ENCODE measurements at places on chromosomes 12 and 14.

DNA sequence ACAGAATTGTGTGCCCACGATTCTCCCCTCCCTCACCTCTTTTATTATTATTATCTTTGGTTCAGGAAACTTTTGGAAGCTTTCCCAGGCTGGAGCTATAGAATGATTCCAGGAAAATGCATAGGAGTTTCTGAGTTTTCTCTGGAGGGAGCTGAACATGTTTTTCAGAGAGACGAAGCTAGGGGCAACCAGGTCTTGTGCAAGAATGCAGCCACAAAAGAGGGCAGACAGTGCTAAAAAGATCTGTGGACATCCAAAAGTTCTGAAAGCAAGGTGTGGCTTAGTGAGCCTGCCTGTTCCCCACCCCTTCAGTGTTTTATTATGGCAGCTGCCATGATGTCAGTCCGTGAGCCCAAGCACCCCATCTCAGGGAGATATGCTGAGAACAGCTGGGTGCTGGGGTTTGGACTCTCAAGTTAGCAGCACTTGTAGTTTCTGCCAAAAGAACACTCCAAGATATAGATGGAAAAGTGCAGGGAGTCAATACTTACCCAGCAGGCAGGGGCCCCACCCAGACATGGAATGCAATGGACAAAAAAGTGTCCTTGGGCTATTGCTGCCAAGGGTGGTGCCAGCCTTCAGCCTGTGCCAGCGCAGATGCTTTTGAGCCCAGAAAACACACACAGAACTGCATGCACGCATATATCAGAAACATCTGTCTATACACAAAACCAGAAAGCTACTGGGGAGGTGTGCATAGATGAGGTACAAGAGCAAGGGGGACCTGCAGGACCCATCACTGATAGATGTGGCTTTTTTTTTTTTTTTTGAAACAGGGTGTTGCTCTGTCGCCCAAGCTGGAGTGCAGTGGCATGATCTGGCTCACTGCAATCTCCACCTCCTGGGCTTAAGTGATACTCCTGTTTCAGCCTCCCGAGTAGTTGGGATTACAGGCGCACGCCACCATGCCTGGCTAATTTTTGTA is 17.0 kb upstream of the IRF2BPL start:
- DNase-seq: peak; percentile 22

GRCh38 chr12:131983026-131983425 is 33.3 kb downstream of the EP400 start:
- no peak for DNase-seq

DNA sequence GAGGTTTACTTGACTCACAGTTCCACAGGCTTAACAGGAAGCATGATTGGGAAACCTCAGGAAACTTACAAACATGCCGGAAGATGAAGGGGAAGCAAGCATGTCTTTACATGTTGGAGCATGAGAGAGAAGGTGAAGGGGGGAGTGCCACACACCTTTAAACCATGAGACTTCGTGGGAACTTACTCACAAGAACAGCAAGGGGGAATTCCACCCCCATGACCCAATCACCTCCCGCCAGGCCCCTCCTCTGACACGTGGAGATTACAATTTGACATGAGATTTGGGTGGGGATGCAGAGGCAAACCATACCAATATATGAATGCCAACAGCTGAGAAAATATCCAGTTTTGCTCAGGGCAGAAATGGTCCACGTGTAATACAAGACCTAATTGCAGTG is 518.6 kb downstream of the VRK1 start:
- DNase-seq: no peak

- no peak for DNase-seq
Measured at GRCh38 chr14:94671870-94672444, 59.8 kb downstream of the SERPINA3 start.

- no peak for DNase-seq
Measured at GRCh38 chr12:11565752-11566151, 83.7 kb upstream of the ETV6 start.

- peak; percentile 64 for DNase-seq
Measured at GRCh38 chr14:37673439-37673838, 78.0 kb downstream of the TTC6 start.

GRCh38 chr14:72880820-72881219 is 13.1 kb downstream of the DPF3 start:
- no peak for DNase-seq

- DNase-seq: no peak
Measured at GRCh38 chr14:97311411-97311810, 514.2 kb downstream of the VRK1 start.

DNA sequence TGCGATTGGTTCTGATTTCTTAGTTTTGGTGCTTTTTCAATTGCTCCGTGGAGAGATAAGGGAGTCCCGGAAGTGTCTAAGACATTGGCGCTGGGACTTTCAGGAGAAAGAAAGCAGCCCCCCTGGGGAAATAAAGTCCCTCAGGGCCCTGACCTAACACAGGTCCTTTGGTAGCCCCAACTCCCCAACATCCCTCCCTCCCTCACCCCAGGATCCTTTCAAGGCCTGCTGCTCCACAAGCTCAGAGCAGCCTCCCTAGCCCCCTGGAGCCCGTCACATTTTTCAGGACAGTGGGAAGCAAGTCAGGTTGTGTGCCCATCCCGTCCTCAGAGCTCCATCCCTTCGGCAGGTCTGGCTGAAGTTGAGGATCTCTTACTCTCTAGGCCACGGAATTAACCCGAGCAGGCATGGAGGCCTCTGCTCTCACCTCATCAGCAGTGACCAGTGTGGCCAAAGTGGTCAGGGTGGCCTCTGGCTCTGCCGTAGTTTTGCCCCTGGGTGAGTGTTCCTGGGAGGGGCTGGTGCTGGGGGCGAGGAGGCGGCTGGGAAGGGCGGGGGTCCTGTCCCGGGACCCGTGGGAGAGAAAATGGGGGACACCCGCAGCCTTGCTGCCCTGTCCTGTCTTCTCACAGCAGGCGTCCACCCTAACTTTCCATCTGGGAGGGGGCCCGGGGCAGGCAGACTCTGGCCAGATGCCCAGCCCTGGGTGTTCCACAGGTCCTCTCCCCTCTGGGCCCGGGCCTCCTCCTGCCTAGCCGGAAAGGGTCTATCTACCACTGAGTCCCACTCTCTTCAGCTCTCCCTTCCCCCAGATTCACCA is 950 bp downstream of the IFI27 start:
- no peak for DNase-seq

DNA sequence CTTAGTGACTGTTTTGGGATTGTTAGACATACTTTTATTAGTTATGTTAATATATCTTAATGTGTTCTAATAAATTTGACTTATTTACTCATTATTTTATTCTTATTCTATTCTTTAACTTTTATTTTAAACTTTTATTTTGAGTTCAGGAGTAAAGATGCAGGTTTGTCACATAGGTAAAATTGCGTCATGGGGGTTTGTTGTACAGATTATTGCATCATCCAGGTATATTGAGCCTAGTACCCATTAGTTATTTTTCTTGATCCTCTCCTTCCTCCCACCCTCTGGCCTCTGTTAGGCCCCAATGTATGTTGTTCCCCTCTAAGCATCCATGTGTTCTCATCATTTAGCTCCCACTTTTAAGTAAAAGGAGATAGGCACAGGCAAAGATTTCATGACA is 495.5 kb downstream of the MDGA2 start:
- no peak for DNase-seq

- no peak for DNase-seq
Measured at GRCh38 chr14:77194706-77195105, 13.1 kb downstream of the TMEM63C start.

DNA sequence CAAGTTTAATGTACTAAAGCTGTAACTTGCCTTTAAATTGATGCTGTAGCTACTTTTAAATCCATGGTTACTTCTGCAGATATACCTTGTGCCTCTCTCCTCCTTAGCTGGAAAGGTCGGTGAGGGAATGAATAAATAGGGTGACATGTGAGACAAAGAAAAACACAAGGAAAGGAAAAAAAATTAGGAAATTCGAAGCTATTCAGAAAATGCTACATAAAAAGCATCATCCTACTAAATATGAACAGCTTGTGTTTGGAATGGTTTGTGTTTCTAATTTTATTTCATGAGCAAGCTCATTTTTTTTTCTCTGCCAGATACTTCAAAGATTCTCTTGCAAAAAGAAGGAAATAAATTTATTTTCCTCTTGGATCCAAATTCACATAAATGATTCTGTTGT is 186.3 kb upstream of the NUDT4 start:
- no peak for DNase-seq

DNA sequence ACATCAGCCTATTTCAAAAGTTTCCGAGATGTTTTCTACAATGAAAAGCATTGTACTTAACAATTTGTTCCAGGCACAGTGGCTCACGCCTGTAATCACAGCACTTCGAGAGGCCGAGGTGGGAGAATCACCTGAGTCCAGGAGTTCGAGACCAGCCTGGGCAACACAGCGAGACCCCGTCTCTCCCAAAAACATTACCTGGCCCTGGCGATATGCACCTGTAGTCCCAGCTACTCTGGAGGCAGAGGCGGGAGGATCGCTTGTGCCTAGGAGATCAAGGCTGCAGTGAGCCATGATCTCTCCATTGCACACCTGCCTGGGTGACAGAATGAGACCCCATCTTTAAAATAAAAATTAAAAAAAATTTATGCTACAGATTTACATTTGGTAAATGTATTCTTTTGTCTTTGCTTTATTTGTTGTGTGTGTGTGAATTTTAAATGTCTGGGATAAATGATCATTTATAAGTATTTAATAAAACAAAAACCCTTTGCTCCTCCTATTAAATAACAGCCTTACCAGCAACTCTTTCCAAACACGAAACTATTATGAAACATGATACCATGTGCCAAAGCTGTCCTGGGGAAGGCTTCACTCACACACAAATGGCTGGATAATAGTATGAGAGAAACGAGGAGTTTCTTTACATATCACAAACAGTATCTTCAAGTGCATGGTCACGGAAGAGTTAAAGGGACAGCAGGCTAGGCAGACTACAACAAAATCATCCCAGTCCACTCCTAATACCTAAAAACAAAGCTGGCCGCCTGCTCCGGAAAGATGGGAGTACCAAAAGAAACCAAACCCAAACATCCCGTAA is 1.1 kb downstream of the ATXN3 start:
- no peak for DNase-seq

DNA sequence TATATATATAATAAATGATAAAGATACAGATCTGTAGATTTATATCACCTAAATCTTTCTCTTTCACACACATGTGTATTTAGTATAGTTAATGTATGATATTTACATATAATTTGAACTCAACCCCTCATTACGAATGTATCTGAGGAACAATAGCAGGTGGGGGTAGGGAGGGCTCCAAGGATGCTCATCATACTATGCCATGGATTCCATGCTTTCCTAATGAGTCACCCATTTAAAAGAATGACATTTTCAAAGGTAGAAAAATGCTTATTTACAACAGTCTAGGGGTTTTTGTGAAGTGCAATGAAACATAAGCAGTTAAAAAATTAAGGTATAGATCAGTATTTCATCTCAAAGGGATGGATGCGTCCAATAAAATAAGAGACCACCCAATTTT is 181.6 kb downstream of the SOX5 start:
- no peak for DNase-seq

- no peak for DNase-seq
Measured at GRCh38 chr12:62933602-62934238, 1.2 kb downstream of the PPM1H start.

GRCh38 chr12:44158746-44159145 is 322.9 kb downstream of the TMEM117 start:
- no peak for DNase-seq

GRCh38 chr12:22163594-22163993 is 117.6 kb downstream of the CMAS start:
- no peak for DNase-seq

DNA sequence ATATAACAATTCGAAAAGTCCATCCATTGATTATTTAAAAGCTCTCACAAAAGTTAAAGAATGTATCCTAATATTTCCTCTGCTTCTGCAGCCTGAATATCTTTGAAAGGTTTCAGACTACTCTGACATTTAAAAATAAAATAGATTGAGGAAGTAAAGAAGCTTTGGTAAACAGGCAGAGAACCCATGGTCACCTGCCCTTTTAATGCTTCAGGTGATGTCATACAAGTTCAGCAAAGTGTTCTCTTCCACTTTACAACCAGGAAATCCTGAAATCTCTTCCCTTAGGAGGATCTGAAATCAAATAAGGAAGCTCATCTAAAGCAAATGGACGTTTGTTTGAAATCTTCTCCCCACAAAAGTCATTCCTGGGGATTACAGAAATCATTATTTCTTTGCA is 322.4 kb downstream of the PDZRN4 start:
- DNase-seq: no peak

DNA sequence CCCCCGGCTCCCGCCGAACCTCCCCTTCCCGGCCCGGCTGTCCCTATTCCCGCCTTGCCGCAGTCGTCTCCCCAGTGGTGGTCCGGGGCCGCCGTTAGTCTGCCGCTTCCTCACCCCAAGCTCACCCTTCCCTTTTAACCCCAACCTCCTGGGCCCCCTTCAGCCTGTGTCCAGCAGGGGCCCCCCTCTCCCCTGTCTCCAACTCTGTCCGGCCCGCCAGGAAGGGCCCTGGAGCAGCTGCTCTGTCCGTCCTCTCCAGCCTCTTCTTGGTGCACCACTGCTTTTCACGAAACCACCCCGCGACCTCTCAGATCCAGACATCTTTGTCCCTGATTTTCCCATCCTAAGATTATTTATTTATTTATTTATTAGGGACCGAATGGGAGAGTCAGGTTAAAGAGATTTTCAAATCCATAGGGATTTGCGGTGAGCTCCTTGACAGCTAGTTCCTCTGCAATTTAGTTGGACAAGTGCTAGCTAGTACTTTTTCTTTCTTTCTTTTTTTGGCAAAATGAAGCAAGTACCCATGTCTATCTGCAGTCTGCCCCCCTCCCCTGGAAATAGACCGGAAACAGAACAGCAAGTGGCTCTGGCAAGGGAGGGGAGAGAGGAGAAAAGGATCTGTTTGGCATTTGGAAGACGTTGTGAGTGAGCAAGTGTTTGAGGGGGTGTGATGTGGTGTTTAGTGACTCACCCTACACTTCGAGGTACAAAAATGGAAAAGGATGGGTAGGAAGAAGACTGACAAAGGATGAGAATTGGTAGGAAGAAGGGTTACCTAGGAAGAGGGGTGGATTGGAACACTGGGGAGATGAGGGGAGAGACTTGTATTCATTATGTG is 632 bp downstream of the UBR7 start:
- no peak for DNase-seq

GRCh38 chr12:64656429-64656828 is 46.1 kb downstream of the RASSF3 start:
- DNase-seq: no peak

- DNase-seq: no peak
Measured at GRCh38 chr12:113145720-113146551, 3.6 kb upstream of the CFAP73 start.

DNA sequence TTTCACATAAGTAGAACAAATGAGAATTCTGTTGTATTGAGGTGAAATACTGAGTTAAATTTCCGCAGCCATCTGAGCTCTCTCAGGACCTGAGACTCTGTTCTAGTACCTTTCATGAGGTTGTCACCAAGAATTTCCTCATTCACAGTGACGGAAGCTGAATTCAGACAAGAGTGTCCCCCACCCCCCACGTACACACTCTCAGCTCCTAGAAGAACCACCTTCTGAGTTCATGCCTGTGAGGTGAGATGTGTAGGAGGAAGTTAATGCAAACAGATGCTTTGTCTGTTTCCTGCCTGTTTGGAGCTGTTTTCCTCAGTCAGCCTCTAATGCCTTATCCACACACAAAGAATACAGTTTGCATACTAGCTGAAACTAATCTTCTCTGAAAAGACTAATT is 18.2 kb downstream of the BICDL1 start:
- DNase-seq: no peak

Measured in NCI-H446 (cell line).